ENCODE measurements at places on chromosomes 7 and 10.

DNA sequence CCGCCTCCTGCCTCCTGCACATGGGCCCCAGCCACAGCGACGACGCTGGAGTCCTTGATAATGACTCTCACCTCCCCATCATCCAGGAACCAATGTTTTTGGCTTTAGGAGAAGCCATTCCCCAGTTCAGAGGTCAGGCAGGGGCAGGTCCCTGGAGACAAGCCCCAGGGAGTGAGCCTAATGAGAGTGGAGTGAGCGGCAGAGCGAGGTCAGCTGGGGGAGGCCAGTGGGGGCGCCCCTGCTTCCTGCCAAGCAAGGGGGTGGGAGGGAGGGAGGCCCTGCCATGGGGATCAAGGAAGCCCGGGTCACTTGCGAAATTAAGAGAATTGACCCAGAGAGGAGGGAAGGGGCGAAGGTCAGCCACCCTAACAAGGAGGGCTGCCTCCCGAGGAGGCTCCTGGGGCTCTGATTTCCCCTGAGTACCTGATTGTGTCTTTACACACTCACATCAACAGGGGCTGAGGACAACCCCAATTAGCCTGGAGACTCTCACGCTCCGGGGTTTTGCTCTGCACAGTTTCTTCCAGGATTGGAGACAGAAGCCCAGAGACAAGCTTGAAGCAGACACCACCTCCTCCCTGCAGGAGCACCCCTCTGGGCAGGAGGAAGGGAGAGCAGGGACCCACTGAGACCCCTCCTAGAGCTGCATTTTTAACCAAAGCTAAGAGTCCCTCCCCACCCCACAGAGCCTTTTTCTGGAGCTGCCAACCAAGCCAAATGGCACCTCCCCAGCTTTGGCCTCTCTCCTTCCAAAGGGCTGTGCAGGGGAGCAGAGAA is 112.1 kb downstream of the COL13A1 start:
- no peak for DNase-seq

DNA sequence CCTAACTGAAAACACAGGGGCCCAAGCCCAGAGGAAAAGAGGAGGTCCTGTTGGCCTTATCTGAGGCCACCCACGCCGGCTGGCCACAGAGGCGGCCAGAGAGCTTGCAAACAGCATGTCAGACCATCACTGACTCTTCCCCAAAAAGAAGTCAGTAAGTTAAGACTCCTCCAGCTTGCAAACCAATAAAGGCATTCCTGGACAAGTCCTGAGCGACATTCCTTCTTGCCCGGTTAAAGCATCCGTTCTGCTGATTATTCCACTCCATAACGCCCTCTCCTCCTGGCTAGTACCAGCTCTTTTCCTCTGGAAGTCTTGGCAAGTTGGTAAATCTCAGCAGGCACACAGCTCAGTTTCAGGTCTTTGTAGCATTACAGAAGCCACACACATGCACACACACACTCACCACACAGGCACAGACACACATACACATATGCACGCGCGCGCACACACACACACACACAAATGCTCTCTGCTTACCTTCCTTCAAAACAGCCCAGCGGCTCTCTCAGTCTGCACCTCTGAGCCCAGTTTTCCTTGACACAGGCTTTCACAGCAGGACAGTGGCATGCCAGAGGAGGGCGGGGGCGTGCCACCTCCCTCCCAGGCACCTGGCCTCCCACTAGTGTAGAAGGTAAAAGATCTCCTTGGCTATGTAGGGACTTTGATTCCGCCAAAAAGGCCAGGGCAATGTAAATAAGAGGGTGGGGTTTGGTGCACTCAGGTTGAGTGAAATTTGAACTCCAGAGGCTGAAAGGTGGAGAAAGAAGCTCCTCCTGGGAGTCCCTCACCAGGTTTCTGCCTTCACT is 201.4 kb downstream of the TNS3 start:
- DNase-seq = peak; percentile 75

GRCh38 chr7:8035647-8036518 is 67.3 kb downstream of the GLCCI1 start:
- peak; percentile 37 for DNase-seq

DNA sequence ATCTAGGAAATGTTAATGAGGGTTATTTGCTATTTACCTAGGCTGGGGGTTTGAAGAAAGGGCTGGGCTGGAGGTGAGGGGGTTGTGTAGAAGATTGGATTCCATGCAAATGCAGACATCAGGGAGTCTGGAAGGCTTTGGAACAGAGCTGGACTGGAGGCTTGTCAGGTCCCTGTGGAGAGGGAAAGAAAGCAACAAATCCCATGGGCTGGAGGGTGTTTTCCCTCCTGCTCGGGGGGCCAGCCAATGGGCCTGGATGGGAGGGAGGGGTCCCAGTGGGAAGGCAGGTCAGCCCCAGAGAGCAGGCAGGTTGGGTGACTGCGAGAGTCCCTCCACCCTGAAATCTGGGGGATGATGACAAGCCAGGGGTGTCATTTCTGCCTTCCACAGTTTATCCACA is 431.8 kb downstream of the RPS24 start:
- DNase-seq = no peak

- no peak for DNase-seq
Observed at GRCh38 chr10:19906108-19906791, 90.0 kb downstream of the PLXDC2 start.

GRCh38 chr7:43431020-43431595 is 151.8 kb upstream of the STK17A start:
- DNase-seq = no peak

- DNase-seq = peak; percentile 4
Observed at GRCh38 chr7:141441837-141442627, 109.2 kb upstream of the AGK start.

GRCh38 chr7:74032191-74032490 is 4.2 kb downstream of the ELN start:
- DNase-seq = no peak

GRCh38 chr10:114316744-114317143 is 77.7 kb downstream of the VWA2 start:
- no peak for DNase-seq

DNA sequence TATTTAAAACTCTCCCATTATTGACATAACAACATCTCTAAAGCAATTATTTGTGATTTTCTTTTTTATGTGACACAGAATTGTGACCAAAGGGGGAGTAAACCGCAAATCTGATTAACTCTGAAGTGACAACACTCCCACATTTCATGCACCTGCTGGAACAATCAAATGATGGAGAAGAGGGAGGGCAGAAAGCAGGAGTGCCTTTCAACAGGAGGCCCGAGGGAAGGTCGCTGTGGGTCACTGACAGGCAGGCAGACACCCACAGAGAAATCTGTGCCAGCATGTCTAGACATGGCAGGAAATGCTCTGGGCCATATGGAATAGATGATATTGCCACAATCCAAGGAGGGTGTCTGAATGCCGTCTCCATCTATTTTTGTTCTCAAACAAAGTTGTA is 247.3 kb downstream of the DOCK4 start:
- no peak for DNase-seq

DNA sequence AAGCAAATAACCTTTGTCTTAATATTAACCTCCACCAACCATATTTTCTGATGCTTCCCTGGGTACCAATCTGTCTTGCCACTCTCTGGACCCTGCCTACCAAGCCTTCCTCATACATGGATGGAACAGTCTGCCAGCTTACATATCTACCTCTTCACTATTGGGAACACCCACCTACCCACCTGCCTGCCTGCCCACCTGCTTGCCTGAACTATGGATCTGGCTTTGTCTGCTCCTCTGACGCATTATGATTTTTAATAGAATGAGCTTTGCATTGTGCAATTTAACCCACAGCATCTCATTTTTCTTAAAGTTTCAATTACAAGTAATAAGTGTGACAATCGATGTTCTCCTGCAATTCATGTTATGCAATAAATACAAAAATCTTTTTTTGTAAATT is 137.9 kb upstream of the LSM8 start:
- DNase-seq = no peak

GRCh38 chr7:120053390-120053961 is 219.5 kb upstream of the KCND2 start:
- DNase-seq = no peak

GRCh38 chr7:16271990-16272665 is 149.2 kb downstream of the CRPPA start:
- peak; percentile 51 for DNase-seq

DNA sequence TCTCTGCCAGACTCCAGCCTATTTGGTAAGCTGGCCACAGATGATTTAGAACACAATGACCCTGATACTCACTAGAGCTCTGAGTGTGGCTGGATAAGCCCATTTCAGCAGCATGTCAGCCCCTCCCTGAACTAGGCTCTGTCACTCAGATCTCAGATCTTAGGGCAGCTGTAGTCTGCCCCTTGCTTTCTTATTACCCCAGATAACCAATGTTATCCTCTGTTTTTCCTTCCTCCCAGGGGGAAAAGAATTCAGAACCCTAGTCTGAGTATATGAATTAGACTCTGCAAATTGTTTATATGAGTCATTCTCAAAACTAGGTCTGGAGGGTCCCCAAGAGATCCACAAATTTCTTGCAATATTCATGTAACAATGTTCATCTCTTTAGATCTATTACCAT is 286.2 kb downstream of the KCNMA1 start:
- DNase-seq = no peak

DNA sequence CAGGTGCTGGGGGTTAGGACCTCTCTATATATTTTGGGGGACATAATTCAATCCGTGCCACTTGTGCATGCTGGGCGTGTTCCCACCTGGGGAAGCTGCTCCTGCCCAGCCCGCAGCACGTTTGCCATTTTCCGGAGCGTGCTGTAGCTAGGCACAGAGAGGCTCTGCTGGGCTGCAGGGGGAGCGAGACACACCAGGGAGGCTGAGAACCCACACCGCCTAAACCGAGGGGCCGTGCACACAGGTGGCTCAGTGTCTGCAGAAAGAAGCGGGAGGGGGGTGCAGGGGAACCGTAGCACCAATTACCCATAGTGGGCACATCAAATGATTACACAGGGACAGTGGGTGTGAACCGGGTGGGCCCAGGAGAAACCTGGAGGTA is 27.0 kb downstream of the PRKAG2 start:
- no peak for DNase-seq

DNA sequence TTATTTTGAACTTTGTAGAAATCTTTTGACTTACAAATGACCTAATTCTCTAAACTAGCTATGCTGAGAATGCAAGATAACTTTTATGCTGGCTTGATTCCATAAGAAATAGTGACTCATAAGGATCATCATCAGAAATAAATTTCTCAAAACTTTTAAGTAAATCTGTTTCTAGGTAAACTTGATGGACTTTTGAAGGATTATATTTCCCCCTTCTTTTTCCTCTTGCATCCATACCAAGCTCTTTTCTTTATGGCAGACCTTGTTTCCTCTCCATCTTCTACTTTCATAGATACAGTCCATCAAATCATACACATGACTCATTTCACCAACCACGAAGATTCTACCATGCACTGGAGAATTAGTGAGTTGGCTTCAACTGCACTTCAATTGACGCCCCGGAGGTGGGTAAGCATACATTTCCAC is 336.3 kb downstream of the KCNMA1 start:
- DNase-seq = no peak

GRCh38 chr10:132624061-132624846 is 86.7 kb downstream of the INPP5A start:
- DNase-seq = no peak

GRCh38 chr10:93894516-93895378 is 969 bp downstream of the SLC35G1 start:
- no peak for DNase-seq

GRCh38 chr7:69403169-69403568 is 195.1 kb upstream of the AUTS2 start:
- DNase-seq = peak; percentile 4

DNA sequence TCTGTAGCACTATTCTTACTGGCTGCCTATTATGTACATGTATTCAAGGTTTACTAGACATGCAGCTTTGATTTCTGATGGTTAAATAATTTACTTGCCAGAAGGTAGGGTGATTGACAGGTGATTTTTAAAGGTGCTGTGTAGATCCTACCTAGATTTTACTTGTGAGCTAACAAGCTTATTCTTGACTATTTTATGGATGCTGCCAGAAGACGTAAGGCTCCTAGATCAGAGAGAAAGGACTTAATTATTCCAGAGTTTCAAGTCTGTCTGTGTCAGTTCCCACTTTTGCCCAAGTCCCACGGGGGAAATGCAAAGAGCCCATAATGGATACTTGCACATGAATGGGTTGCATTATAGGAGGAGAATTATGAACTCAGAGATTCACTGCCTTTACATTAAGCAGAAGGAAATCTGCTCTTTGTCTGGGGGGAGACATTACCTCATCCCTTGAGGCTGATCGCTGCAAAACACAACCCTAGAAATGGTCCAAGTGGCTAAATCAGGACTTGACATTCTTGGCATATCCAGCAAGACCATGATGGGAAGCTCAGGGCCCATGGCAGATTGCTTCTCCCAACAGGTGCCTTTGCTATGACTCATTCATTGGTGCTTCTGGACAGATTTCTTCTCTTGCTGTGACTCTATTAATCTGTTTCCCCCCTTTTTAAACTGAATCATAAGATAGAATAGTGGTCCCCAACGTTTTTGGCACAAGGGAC is 32.1 kb downstream of the GPR158 start:
- DNase-seq = no peak

DNA sequence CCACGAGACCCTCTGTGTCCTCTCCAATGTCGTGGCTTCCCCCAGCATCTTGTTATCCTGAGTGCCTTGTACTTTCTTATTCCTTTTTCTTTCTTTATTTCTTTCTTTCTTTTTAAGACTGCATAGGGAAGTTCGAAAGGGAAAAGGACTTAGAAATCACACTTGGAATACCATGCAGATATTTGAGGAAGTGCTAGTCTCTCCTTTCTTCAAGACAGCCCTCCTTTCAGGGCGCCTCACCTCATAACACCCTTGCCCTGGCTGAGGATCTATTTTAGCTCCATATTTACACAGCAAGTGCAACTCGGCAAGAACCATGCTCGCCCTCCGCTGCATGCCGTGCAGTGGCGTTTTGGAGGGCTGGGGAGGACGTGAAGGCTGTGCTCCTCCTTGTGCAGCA is 232.3 kb upstream of the GLI3 start:
- DNase-seq = no peak

- DNase-seq = no peak
Observed at GRCh38 chr7:26593896-26594295, 270.5 kb downstream of the SKAP2 start.

All from HT-29 (cell line).